M059J (cell line): ENCODE measurements at places on chromosomes 1 and 21.

- peak; percentile 86 for DNase-seq
These were observed 66.9 kb downstream of the GNG12 start for GRCh38 chr1:67766141-67766978.

DNA sequence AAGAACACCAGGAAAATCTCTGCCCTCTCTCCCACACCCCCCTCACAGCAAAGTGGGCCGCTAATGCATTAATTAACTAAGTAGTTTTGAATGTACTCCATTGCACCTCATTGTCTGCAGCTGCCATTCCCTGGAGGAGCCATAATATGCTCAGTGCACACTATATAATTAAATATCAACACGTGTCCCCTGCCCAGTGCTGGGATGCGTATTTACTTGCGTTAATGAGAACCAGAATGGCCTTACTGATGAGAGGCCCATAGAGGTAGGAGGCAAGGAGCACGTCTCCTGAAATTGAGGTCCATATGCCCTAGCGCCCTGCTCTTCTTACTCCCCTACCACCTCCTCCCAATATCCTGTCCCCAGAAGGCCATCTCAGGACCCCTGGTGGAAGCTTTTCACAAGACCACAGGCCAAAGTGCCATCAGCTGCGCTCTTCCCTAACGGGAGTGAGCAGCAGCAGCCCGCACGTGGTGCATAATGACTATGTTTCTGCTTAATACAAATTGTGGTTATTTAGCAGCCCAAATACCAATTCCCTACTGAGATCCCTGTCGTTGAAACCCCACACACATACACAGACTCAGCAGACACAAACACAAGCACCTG lies 76.8 kb downstream of the PLXNA2 start:
- DNase-seq: no peak

- DNase-seq: peak; percentile 88
These were observed 242.5 kb upstream of the VAMP3 start for GRCh38 chr1:7528386-7529198.

- DNase-seq: no peak
These were observed 14.2 kb downstream of the KCNA2 start for GRCh38 chr1:110591956-110592355.

DNA sequence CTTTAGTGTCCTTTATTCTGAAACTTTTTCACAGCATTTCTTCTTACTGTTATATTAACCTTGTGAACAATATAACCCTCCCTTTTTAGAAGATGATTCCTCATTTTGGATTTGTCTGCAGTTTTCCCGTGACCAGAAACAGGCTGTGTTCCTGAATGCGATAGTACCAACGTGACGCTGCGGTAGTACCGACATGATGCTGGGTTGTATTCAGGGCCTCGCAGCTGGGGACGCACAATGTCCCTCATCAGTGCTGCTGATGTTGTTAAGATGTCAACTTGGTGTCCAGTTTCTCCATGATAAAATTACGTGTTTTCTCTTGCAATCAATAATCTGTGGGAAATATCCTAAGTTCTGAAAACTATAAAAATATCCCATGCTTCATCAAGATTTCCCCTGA lies 761.4 kb upstream of the TPTE start:
- no peak for DNase-seq

- DNase-seq: no peak
These were observed 153.9 kb upstream of the IRF2BP2 start for GRCh38 chr1:234763910-234764309.

- peak; percentile 82 for DNase-seq
These were observed 21.7 kb upstream of the IL12RB2 start for GRCh38 chr1:67285780-67286488.

DNA sequence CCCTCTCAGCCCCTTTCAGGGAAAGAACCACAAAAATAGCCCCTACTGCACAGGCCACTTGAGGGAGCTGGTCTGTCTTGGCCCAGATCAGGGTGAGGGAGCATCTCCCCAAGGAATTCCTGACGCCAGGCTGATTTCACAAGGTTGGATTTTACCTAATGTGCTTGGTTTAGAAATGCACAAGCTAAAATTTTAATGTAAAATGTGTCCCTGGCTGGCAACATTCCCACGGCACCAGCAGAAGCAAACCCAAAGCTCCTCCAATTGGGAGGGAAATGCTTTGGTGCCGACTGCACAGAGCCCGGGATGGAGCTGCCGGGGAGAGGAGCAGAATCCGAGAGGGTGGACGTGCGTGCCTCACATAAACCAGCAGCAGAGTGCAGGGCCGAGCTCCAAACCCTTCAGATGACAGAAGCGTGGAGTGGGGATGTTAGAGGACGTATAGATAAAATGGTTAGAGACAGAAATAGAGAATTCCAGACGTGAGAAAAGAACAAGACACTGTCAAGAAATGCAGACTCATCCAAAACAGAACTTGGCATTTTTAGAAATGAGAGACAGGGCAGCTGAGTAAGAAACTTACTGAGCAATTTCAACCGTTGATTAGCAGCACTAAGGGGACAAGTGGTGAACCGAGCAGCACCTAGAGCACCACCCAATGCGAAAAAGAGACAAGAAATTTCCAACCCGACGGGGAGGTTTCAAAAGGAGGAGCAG lies 41.6 kb upstream of the TMEM52 start:
- no peak for DNase-seq

DNA sequence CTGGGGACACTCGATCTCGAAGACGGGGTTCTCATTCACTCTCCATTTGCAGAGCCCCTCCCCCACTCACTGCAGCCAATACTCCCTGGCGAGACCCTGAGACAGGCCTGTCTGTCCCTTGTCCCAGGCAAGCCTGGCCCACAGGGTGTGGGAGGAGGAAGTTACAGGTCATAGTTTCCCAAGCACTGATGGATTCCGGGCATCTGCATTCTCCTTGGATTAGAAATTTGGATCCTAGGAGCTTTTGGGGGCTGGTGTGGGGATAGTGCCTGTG lies 11.3 kb downstream of the WNT3A start:
- no peak for DNase-seq

DNA sequence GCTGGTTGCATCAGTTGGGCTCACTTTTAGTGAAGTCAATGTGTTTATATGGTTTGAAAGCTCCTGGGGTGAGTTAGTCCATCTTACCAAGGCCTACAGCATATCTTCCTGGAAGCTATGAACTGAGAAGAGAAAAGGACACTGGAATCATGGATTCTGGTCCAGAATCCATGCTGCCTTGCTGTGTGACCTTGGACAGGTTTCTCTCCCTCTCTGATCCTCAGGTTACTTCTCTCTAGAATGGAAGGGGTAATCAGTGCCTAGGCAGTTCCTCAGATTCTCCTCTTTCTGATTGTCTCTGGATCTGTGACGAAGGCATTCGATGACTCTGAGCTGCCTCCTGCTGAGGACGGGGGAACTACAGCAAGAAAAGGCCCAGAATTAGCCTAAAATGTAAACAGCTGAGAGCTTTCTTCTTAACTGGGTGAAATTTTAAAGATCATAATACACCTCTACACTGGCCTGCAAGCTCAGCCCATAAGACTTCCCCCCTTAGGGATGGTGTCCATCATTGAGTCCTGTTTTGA lies 425.0 kb upstream of the VAMP3 start:
- no peak for DNase-seq

DNA sequence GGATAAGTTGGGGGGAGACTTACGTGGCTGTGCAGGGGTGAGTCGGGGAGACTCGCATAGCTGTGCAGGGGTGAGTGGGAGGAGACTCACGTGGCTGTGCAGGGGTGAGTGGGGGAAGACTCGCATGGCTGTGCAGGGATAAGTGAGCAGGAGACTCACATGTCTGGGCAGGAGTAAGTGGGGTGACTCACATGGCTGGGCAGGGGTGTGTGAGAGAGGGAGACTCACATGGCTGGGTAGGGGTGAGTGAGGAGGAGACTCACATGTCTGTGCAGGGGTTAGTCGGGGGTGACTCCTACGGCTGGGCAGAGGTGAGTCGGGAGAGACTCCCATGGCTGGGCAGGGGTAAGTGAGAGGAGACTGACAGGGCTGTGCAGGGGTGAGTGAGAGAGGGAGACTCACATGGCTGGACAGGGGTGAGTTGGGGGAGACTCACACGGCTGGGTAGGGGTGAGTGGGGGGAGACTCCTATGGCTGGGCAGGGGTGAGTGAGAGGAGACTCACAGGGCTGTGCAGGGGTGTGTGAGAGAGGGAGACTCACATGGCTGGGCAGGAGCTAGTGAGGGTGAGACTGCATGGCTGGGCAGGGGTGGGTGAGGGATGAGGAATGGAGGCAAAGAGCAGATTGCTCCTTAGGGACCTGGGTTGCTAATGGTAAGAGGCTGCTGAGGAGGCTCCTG lies 56.0 kb upstream of the ABCG1 start:
- DNase-seq: no peak

DNA sequence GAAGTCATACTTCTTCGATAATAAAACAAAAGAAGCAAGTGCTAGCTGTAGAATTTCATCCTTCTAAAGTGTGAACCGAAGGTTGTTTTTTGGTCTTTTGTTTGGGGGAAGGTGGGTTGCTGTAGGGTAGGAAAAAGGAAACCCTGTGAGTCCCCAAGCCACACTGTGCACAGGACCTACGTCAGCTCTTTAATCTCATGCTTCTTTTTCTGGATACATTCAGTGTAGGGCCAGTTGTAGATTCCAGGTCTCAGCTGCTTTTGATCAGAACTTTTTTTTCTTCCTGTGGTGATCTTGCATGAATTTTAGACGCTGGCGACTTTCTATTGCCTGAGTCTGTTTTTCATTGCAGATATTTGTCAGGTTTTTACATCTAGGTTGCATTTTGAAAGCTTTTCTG lies 40.2 kb downstream of the BCL9 start:
- no peak for DNase-seq

DNA sequence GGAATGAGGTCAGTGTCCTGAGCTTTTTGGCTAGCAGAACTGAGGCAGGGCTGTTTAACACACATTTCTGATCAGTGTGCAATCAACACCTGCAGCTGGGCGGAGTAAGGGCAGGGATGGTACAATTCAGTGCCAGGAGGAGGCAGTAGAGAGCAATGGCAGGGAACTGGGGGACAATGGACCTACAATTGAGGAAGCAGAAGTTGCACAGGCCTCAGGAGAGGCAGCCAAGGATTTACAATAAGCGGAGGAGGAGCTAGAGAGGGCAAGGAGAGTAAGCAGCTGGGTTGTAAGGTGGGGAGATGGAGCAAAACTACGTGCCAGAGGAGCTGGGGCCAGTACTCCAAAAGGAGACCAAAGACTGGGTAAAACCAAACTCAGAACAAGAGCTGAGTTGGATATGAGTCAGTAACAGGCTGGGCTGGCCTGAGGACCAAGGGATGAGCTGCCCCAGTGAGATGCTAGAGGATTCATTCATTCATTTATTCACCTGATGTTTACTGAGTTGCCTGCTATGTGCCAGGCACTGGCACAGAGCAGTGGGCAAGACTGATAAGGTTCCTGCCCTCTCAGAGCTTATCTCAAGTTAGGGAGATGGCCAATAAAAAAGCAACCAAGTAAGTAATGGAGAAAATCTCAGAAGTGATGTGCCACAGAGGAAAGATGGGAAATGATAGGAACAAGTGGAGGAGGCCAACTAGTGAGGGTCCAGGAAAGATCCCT lies 10.4 kb upstream of the GALE start:
- DNase-seq: no peak

GRCh38 chr1:115725600-115725999 lies 42.9 kb downstream of the CASQ2 start:
- no peak for DNase-seq

DNA sequence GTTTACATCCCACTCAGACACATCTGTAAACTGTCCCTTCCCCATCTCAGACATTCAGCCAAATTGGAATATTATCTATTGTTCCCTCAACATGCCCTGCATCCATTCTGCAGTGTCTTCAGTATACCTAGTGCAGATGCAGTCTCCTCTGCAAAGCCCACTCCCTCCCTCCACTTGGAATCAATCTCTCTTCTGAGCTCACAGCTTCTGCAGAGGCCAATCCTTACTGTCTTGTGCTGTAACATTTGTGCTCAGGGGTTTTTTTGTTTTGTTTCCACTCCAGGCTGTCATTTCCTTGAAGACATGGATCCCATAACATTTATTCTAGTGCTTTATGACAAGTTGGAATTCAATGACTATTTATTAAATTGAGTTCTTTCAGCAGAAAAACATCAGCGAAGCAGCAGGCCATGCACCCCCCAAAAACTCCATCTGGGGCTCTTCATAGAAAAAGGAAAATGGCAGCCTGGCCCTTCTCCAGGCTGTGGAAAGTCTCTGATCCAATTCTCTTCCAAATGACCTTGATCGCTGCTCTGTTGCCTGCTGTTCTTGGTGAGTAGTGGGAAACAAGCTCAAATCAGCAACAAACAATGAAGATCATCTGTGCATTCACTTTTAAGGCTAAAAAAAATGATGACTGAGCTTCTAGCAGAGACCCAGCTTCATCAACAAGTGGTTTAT lies 8.7 kb downstream of the C4BPA start:
- DNase-seq: no peak

- no peak for DNase-seq
These were observed 15.3 kb upstream of the SSX2IP start for GRCh38 chr1:84705513-84705912.

GRCh38 chr1:22359427-22359826 lies 92.2 kb upstream of the ZBTB40 start:
- no peak for DNase-seq

GRCh38 chr1:163174524-163175437 lies 27.9 kb downstream of the RGS5 start:
- peak; percentile 65 for DNase-seq

DNA sequence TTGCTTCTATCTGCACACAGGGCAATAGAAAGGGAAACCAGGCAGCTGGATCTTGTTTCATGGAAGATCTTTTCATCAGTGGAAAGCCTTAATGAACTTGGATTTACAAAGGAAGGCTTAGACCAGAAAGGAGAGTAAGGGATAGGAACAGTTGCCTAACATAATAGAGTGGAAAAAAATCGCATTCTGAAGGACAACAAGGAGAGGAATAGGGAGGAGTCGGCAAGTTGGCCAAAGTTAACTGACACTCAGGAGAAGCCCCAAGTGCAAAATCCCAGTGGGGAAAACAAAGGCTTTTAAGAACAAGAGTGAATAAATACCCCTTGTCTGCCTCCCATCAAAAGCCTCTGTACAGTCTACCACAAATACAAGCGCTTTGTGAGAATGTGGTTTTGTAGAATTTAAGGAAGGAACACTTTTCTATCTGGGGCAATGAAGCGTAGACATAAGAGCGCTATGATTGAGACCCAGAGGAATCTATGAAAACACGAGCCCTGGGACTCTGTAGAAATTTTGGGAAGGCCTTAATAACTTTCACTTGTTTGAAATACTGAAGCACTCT lies 74.1 kb downstream of the ZNF648 start:
- no peak for DNase-seq

GRCh38 chr1:153614906-153615305 lies 1.2 kb downstream of the S100A14 start:
- DNase-seq: no peak

- no peak for DNase-seq
These were observed 842 bp downstream of the ATXN7L2 start for GRCh38 chr1:109484519-109484975.
